ENCODE measurements at places on chromosomes 13 and 19.

DNA sequence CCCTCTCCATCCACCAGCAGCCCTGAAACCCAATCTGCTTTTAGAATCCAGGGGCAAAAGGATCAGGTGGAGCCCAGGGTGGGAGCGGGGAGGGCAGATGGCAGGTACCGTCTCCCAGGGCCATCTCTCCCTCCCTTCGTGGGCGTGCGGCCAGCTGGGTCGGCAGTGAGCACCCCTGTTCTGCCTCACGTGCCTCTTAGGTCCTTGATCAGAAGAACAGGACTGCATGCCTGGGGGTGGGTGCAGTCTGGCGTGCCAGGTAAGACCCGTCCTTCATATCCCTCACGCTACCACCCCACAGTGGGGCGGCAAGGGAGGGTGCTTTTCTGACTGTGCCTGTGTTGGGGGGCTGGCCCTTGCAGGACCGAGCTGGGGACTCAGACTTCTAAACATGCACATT, 2.0 kb downstream of the SLC8A2 start:
- no peak for DNase-seq

- DNase-seq = no peak
These were observed 9.9 kb downstream of the ARL11 start for GRCh38 chr13:49638030-49638743.

DNA sequence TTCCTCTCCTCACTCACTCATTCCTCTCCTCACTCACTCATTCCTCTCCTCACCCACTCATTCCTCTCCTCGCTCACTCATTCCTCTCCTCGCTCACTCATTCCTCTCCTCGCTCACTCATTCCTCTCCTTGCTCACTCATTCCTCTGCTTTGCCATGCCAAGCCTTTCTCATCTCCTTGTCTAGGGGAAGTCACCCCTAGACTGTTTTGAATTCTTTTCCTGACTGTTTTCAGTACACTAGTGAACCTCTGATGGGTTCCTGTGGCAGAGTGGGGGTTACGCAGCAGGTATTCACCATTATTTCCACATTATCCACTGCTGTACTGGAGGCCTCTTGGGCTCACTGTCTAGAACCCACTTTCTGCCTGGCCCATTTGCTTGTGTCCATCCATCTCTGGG, 1.2 kb downstream of the CYP4F8 start:
- DNase-seq = no peak

DNA sequence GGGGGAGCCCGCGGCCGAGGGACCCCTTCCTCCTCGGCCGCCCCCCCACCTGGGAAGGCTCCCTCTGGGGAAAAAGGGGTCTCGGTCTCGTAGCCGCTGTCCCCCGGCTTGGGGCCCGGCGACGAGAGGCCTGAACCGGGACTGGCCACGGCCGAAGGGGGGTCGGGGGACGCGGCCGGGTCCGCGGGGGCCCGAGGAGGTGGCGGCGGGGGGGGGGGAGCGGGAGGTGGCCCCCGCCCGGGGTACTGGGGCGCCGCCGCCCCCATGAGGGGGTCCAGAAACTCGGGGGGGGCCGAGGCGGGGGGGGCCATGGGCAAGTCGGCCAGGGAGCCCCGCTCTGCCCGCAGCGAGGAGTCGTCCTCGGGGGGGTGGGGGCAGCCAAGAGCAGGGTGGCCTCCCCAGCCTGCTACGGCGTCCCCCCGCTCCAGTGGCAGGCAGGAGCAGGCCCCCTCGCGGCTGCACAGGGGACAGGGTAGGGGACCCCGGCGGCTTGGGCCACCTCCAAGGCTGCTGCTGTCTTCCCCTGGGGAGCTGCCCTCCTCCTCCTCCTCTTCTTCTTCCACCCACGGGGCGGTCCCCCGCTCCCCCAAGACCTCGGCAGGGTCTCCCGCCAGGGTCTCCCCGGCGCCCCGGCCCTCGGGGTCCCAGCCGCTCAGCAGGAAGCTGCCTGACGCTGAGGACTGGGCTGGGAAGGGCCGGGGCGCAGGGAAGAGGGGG, 12.9 kb downstream of the LMTK3 start:
- no peak for DNase-seq

DNA sequence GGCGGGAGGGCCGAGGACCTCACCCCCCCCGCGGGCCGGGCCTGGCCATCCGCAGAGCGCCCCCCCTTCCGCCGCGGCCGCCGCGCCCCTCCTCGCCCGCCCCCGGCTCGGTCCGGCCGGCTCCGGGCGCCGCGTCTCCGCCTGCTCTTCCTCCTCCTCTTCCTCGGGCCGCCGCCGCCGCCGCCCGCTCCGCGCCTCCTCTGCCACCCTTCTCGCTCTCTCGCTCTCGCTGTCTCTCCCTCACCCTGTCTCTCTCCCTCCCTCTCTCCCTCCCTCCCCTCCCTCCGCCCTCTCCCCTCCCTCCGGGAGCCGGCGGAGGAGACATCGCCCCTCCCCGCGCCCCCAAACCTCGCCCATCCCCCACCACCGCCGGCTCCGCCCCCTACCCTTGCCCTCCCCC, at the start of gene SHANK1:
SHANK1 (minus strand) TSS at position 237 of the 400 bp plus-strand sequence. CDS start 2,883 bp downstream, outside the sequence.
- DNase-seq = no peak

- DNase-seq = no peak
These were observed 6.1 kb downstream of the MZF1 start for GRCh38 chr19:58566989-58567388.

DNA sequence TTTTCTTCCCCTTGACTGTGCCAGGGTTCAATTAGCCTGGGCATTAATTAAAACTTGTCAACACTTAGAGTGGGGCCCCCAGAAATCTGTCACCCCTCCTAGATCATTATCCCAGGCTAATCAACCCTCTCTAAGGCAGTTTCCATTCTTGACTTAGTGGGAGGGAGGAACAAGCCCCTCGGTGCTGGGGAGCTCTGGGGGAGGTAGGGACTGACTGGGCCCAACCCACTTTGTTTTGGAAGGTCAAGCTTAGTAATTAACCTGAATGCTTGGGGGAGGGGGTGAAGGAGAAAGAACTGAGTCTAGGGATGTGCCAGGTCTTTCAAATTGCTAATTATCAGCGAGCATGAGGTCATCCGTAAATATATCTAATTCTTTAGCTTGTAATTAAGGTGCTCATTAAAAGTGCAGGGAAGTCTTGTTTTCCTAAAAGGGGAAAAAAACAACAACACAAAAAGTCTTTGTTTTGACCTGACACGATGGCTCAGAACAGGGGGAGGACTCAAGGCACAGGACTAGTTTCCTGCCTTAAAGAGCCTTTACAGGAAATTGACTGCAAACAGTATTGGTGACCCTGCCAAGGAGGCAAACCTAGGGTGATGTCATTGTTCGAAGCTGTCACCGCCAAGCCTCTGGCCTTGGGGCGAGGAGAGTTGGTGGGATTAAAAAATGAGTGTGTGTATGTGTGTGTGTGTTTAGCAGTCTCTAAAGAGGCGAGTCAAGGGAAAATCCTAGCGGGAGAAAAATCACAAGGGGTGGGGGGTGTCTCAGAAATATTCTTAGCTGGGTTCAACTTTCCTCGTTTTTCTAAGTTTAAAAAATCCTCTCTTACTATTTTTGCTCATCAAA, 19.4 kb downstream of the ACTN4 start:
- peak; percentile 83 for DNase-seq

GRCh38 chr13:114054264-114054663, 78.2 kb downstream of the RASA3 start:
- DNase-seq = no peak

- no peak for DNase-seq
These were observed 35.3 kb upstream of the NPAS1 start for GRCh38 chr19:46984077-46985010.

- DNase-seq = no peak
These were observed 17.9 kb downstream of the PPP1R37 start for GRCh38 chr19:45110851-45111266.

GRCh38 chr13:32687275-32687674, 101.0 kb downstream of the PDS5B start:
- DNase-seq = no peak

- no peak for DNase-seq
These were observed 98.2 kb downstream of the ING1 start for GRCh38 chr13:110811771-110812120.

GRCh38 chr13:111648885-111649284, 328.4 kb downstream of the TEX29 start:
- no peak for DNase-seq

GRCh38 chr19:1210227-1210538, 4.6 kb downstream of the STK11 start:
- DNase-seq = no peak
